ENCODE measurements at places on chromosomes 11 and 22. TPM values are rescaled to one million over a fixed set of nuclear protein-coding genes. Genes with fewer than 3 reads are reported as not detected.

DNA sequence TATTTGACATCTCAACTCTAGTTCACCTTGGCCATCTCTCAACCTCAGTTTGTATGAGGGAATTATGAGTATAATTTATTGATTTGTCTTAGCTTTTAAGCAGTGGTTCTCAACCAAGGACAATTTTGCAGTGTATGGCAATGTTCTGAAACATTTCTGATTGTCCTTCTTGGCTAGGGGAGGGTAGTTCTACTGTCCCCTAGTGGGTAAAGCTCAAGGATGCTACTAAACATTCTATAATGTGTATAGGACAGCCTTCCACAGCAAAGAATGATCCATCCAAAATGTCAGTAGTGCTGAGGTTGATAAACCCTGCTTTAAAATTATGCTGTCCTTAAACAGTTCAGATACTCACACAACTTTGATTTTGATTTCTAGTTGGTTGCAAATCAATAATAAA lies 78.1 kb upstream of the ALKBH3 start:
- peak; percentile 52 for DNase-seq
- no peak overlapping the region for H3K4me3 ChIP-seq
- no peaks in the 10 kb centered on the region for H3K27me3 ChIP-seq
- H3K27ac ChIP-seq = no peak overlapping the region
- peaks cover under 1% of the 10 kb centered on the region for H3K4me1 ChIP-seq
- peaks cover 63% of the 10 kb centered on the region for H3K36me3 ChIP-seq

- DNase-seq = no peak
- no peaks in the 10 kb centered on the region for H3K36me3 ChIP-seq
- H3K4me1 ChIP-seq = no peaks in the 10 kb centered on the region
- H3K27me3 ChIP-seq = no peaks in the 10 kb centered on the region
- no peak overlapping the region for H3K27ac ChIP-seq
These were observed 1219.6 kb downstream of the BRD1 start for GRCh38 chr22:48607901-48608662.

DNA sequence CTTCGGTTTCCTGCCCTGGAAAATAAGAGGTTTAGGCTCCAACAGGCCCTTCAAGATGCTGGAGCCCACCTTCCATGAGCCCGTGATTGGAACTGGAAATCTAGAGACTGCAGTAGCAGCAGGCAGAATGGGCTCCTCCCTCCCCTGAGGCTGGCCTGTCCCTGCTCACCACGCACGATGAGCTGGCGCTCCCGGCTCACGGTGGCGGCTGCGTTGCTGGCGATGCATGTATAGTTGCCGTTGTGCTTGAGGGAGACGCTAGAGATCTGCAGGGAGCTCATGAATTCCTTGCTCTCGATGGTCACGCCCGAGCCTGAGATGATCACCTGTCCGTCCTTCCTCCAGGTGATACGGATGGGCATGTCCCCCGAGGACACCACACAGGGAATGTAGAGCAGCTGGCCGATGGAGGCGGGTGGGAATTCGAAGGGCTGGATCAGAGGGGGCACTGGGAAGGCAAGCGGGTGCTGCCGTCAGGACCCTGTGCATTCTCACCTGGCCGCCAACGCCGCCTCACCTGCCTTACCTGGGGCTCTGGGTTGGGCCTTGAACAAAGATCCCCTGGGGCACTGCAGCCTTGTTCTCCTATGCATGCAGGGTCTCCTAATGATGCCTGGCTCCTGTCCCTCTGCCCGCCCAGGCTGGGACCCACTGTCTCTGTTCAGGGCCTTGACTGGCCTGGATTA lies 177.8 kb downstream of the CEP164 start:
- no peaks in the 10 kb centered on the region for H3K27me3 ChIP-seq
- H3K4me3 ChIP-seq = no peak overlapping the region
- H3K4me1 ChIP-seq = peaks cover under 1% of the 10 kb centered on the region
- no peak for DNase-seq
- no peak overlapping the region for H3K27ac ChIP-seq
- H3K36me3 ChIP-seq = no peaks in the 10 kb centered on the region

The OR56A1 gene
- not detected for total RNA-seq

The HEPN1 gene
- total RNA-seq = not detected

The MS4A14 gene
- 0.65 TPM for total RNA-seq

Measured in Karpas-422 (cell line).